ENCODE measurements at places on chromosomes 7 and 10.
A peak's percentile ranks its signal among the peaks of the same experiment; 100 is the strongest.

- DNase-seq: no peak
Measured at GRCh38 chr10:35781643-35782035, 139.5 kb upstream of the FZD8 start.

DNA sequence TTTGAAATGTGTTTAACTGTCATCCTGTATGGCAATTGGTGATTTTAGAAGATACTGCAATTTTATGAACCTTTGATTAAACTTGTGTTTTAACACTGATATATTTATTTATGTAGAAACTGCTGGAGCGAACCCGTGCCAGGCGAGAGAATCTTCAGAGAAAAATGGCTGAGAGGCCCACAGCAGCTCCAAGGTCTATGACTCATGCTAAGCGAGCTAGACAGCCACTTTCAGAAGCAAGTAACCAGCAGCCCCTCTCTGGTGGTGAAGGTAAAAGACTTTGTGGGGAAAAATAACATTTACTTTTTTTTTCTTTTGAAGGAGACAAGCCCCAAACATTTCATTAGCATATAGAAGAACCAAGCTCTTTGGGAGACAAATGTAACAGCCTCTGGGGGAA is 6.5 kb downstream of the ANLN start:
- DNase-seq: no peak

GRCh38 chr7:7812112-7812511 is 93.7 kb upstream of the RPA3 start:
- DNase-seq: no peak

DNA sequence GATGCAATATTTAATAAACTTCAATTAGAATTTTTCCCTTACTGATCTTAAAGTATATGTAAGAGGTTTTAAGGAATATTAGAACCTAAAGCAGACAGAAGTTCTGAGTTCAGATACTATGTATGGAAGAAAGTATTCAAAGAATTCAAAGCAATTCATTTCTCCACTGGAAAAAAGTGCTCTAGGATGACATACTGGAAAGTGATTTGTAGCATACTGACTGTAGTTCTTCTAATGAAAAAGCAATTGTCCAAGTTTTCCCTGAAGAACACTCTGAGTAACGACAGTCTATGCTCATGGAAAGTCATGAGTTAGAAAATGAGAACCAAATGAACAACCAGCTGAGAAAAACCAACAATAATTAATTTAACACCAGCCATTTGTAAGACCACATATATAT is 180.8 kb upstream of the SLC26A5 start:
- no peak for DNase-seq

DNA sequence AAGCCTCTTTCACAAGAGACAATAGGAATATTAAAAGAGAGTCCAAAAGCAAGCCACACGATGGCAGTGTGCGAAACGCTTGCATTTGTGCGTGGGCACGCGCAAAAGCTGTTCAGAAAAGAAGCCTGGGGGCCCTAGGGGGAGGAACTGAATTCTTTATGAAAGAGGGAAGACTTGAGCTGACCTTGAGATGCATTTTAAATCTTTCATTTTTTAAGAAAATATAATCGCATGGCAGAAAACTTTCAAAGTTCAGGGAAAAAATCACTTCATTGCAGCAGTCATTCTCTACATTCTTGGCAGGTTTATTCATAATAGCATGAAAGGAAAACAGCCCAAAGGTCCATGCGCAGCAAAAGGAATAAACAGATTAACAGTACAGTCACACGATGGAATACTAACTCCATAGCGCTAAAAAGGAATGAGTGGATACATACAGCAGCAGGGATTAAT is 206.5 kb upstream of the PRKCQ start:
- peak; percentile 65 for DNase-seq

GRCh38 chr10:84543948-84544347 is 215.6 kb downstream of the CCSER2 start:
- DNase-seq: no peak

DNA sequence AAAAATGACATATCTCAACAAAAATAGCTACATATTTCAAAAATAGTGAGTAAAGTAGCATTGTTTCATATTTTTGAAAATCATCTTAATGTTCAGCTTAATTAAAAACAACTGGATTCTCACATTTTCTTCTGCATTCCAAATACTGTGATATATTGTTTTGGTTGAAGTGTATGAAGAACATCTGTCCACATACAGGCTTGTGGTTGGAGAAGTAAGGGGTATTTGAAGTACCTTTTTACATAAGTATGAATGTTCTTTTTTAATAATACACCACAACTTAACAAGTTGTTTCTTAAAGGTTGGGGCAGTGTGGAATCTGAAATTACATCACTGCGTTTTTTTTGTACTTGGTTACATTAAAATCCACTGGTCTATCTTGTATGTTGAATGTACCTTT is 442.5 kb downstream of the KIF20B start:
- no peak for DNase-seq

GRCh38 chr7:36896418-36896817 is 172.1 kb upstream of the AOAH start:
- DNase-seq: no peak

DNA sequence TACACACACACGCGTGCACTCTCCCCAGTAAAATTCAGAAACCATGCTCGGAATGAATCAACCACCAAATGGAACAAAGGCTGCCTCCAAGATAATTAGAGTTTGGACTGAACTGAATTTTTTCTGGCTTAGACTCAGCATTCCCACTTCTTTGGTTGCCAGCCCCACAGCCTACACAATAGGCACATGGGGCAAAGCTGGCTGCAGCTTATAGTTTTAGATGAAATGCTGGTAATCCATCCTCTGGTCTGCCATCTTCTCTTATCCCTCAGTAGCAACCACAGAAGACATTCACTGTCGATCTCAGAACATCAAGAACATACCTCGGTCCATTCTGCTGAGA is 44.2 kb downstream of the PDE1C start:
- no peak for DNase-seq

- no peak for DNase-seq
Measured at GRCh38 chr7:157427811-157428553, 91.2 kb downstream of the DNAJB6 start.

GRCh38 chr7:66503036-66503370 is 125.7 kb upstream of the KCTD7 start:
- no peak for DNase-seq

- DNase-seq: no peak
Measured at GRCh38 chr7:107890493-107890961, 456 bp upstream of the DLD start.

DNA sequence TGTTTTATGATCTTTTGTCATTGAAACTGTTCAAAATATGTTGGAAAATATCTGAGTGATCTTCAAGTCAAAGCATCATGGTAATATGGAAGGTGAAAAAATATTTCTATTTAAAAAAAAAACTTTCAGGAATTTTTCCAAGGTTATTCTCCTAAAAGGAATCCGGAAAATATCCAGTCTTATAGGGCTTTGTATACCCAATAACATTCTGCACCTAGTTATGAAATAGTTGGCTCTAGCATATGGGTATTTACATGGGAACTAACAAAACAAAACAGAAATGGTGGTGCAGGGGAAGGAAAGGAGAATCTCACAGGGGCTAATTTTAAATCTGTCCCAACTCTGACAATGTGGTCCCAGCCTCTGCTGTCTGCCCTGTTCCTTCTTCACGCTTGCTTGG is 167.1 kb upstream of the RHEB start:
- no peak for DNase-seq

GRCh38 chr7:135185471-135186260 is 15.2 kb upstream of the CYREN start:
- no peak for DNase-seq

GRCh38 chr7:157402388-157402703 is 65.5 kb downstream of the DNAJB6 start:
- DNase-seq: no peak

- peak; percentile 48 for DNase-seq
Measured at GRCh38 chr7:24328050-24328449, 44.1 kb downstream of the NPY start.

DNA sequence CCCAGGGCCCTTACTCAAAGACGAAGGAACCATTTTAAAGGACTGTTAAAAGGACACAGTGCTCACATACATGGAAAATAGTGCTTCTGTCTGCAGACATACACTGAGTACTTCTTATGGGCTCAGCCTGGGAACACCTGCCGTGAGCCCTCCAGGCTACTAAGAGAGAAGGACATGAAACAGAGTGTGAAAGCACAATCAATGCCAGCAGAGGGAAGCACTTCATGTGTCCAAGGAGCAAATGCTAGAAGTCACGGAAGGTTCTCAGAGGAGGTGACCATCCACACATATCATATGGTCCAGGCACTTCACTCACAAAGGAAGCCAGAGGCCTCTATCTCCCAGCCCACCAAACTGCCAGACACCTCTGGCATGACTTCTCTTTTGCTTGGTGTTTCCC is 15.5 kb downstream of the ELMO1 start:
- no peak for DNase-seq

DNA sequence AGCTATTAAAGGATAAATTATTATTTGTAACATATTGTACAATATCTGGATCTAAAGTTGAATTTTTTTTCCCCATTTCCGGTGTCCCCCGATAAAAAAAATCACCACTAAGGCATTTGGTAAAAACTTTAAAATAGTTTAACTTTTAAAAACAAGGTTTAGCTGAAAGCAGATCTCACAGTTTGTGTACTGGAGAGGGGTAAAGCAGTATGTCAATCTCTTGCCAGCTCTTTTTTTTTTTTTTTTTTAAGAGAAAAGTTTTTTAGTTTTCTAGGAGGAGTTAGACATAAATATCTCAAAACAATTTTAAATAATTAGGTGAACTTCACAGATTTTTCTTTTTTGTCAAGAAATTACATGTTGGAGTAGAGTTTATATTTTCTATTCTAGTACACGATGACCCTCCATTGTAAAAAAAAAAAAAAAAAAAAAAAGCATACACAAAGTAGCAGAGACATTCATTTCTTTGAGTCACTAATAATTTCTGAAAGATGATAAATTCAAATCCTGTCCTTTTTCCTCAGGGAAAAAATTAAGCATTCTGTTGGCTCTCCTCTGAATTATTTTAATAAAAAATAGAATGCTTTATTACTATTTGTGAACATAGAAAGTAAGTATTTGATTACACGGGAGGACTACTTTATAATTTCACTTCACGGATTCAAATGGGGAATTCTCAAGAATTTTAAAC is 1.9 kb upstream of the HBP1 start:
- DNase-seq: peak; percentile 22

DNA sequence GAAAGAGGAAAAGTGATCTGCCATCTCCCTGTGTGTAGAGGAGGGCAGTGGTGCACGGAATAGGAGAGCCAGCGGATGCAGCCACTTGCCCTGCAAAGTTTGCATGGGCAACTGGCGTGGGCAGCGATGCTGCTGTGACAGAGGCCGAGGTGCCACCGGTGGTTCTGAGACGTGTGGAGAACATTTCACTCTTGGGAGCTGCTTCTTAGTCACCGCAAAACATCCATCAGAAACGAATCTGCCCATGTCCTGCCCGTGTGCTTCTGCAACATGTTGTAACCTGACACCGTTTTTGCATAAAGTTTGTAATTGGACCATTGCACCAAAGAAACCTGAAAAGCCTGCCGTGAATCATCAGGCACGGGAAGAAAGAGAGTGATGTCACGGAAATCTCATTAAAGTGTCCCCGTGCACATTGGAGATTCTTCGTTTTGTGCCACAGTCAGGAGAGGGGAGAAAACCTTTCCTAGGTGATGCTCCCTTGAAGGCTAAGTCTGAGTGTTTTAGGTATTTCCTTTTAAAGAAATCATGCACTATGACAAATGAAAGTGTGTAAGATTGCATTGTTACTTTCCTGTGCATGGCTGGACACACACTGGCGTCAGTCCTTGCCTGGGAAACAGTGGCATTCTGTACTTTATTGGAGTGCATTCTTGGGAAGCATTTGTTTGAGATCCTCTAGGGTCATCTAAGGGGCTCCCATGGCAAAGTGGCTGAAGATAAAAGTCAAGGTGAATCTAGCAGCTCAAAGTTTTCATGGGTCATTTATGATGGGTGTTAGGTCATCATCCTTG is 302.6 kb downstream of the KLF6 start:
- peak; percentile 98 for DNase-seq

GRCh38 chr10:88150339-88150738 is 286.9 kb downstream of the PTEN start:
- no peak for DNase-seq

GRCh38 chr7:24401628-24402593 is 117.9 kb downstream of the NPY start:
- DNase-seq: peak; percentile 37

DNA sequence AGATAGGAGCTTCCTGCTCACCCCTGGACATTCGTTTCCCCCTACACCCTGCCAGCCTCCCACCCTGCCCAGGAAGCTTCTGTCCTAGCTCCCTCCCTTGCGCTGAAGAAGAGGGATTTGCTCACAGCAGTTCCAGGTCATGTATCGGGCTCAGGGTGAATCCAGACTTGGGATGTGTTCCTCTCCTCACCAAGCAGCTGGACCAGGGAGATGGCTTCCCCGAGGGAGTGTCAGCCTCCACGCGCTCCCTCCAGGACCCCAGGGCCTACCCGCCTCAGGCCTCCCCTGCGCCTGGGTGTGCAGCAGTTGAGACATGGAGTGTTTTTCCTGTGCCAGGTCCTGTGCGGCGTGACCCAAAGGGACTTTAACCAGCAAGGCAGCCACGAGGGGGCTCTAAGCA is 435.6 kb upstream of the FOXK1 start:
- no peak for DNase-seq

DNA sequence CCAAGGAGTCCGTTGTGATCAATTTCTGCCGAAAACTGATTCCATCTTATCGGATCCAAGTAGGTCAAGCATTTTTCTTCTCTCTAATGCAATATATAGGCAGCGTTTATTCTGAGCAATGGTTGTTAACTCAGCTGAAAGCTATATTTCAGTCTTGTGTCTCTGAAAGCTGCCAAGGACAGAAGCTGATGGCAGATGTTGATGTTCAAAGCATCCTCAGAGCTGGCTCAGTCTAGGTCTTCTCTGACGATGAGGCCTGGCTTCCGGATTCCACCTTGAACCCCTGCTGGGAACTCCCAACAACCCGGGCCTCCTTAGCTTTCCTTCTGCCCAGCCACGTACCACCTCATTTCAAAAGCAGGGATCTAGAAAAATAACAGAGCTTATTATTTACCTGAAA is 863.6 kb downstream of the NRG3 start:
- DNase-seq: no peak

- DNase-seq: peak; percentile 76
Measured at GRCh38 chr10:47374611-47375536, 9.2 kb downstream of the ZNF488 start.

GRCh38 chr10:83165265-83165664 is 974.0 kb upstream of the GHITM start:
- DNase-seq: peak; percentile 3

DNA sequence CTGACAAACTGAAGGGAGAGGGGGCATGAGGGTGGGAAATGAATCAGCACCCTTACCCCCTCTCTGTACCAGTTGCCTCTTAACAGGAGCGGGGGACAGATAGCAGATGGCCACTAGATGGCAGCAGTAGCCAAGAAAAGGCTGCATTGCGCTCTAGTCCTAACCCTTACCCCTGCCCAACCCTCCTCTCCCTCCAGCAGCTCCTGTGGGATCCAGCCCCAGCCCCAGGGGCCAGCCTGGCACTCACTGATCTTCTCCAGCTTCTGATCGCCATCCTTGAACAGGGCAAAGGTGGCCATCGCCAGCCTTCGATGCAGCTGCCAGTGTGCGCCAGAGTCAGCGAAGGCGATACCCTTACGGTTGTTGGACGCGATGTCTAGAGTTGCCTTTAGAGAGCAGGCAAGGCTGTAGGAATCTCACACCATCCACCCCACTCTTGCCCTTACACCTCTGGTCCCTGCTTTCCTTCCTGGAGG is 2.2 kb downstream of the CYP17A1 start:
- peak; percentile 79 for DNase-seq

GRCh38 chr10:49743464-49744075 is 18.6 kb downstream of the OGDHL start:
- no peak for DNase-seq
